ENCODE measurements at places on chromosomes 3 and 15.

DNA sequence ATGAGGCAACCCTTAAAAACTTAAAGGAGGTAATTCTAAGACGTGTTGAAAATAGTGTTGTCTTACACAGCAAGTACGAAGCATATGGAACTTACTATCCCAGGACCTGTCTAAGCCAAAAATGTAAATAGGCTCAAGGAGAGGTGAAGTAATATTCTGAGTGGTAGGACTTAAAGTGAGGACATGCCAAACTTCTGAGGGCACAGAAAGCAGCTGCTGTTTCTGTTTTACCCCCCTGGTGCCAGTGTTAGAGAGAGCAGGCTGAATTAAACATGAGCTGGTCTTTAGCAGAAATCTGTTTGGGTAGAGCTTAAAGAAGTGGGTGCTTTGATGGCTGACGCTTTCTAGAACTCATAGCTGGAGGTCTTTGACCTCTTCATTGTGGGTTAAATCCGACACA is 149.7 kb upstream of the NPHP3 start:
- no peak for DNase-seq

- no peak for DNase-seq
Measured at GRCh38 chr15:42504631-42505030, 9.2 kb downstream of the SNAP23 start.

DNA sequence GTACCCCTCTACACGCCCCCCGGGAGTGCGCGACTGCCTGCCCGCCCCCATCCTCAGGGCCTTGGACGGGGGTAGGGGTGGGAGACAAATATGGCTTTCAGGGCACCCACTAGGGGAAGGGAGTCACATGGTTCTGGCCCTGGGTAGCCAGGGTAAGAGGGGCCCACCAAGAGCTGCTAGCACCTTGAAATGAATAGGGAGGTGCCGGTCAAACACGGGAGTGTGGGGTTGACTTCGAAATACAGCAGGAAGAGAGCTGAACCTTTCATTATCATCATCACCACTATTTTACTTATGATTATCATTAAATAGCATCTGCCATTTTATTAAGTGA is 489.1 kb downstream of the MAGI1 start:
- no peak for DNase-seq

DNA sequence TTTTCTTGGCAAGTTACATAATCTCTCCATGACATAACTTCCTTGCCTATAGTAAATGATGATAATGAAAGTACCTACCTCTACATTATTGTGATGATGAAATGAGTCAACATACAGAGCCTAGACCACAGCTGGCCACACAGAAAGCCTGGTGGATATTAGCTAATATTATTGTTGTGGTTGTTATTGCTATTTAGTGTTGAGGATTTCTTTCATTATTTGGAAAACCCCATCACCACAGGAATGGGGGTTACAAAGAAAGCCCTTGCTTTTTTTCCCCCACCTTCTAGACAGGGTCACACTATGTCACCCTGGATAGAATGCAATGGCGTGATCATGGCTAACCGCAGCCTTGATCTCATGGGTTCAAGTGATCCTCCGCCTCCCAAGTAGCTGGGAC is 125.0 kb downstream of the PDZRN3 start:
- DNase-seq: no peak

- DNase-seq: no peak
Measured at GRCh38 chr3:11014253-11014652, 21.7 kb downstream of the SLC6A1 start.
